ENCODE measurements at places on chromosomes 4 and X. TPM values are rescaled to one million over a fixed set of nuclear protein-coding genes. Genes with fewer than 3 reads are reported as not detected.

Gene TMPRSS11A
- not detected for polyA plus RNA-seq

Gene SLC10A6
- polyA plus RNA-seq: not detected

Gene ODAM
- not detected for polyA plus RNA-seq

Gene AREG
- polyA plus RNA-seq: 71.0 TPM

Gene CFP
- 3.0 TPM for polyA plus RNA-seq

Gene ZNF157
- 0.52 TPM for polyA plus RNA-seq

Gene FHDC1
- polyA plus RNA-seq: 0.16 TPM

Gene PCDH19
- polyA plus RNA-seq: not detected

Gene PAGE1
- not detected for polyA plus RNA-seq

Gene KLHL13
- not detected for polyA plus RNA-seq

Data from B cell (primary cell).